T-cell (primary cell): ENCODE measurements at places on chromosomes 12 and 14. TPM values are rescaled to one million over a fixed set of nuclear protein-coding genes. Genes with fewer than 3 reads are reported as not detected.

GRCh38 chr14:79043194-79043889 is 873.2 kb downstream of the NRXN3 start:
- DNase-seq: no peak

GRCh38 chr12:116099652-116100432 is 177.7 kb downstream of the MED13L start:
- no peak for DNase-seq

Gene MORN3
- 13.3 TPM for total RNA-seq

GRCh38 chr14:99064262-99064954 is 207.6 kb downstream of the BCL11B start:
- DNase-seq: no peak

DNA sequence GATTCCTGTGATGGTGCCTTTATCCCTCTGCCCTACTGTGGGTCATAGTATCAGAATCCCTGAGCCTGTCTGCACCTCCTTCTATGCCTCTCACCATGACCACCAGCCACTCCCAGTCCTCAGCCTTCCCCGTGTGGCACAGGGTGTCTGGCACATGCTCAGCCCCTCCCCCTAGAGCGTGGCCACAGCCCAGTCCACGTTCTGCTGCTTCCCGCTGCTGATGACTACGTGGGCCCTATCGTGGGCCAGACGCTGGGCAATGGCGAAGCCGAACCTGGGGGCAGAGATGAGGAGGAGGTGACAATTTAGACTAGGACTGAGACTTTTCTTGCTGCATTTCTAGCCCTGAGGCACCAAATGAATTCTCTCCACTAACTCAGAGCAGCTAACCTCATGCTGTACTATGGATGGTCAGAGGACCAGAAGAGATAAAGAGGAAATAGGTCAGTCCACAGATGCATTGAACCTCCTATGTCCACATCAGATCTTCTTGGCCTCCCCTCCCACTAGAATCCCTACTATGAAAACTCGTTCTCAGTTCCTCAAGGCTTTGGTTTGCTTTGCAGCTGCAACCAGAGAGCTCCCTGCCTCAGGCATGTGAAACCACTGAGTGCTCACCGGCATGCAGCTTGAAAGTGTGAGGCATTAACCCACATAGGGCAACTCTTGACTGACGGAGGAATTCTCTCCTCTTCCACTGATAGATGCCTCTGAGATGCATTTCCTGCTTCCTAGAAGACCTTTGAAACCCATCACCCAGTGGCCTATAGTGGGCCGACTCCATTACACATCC is 126.3 kb upstream of the DHRS4 start:
- DNase-seq: no peak

GRCh38 chr14:81716953-81717352 is 183.3 kb upstream of the SEL1L start:
- no peak for DNase-seq

Gene SINHCAF
- total RNA-seq: 70.3 TPM

DNA sequence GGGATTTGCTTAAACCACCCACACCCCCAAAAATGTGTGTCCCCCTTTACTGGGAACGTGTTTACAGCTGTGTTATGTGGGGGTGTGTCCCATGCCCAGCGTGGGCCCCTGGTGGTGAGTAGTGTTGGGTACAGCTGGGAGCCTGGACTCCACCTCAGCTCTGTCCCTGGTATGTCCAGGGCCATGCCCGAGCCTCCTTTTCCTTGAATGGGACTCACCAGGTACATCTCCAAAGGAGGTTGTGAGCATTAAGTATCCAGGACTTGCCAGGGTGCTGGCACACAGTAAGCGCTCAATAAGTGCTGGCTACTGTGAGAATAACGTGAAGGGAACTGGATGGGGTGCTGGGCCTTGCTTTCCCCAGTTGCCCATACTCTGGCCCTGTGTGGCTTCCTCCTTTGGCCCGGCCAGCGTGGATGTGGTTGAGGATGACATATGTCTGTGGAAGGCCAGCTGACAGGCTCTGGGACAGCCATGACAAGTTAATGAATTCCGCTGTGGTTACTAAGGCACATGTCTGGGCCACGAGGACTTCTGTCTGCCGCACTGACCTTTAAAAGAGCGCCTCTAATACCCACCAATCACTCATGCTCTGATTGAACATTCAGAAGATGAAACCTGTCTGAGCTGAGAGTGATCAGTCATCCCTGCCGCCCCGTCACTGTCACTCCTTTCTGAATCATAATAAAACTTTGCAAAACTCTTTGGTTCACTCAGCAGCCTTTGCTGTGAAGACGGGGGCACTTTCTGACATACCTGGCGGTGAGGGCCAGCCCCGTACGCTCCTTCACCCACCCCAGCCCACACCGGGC is 74.7 kb downstream of the DIO3 start:
- no peak for DNase-seq

Gene MTHFD1
- 47.3 TPM for total RNA-seq

DNA sequence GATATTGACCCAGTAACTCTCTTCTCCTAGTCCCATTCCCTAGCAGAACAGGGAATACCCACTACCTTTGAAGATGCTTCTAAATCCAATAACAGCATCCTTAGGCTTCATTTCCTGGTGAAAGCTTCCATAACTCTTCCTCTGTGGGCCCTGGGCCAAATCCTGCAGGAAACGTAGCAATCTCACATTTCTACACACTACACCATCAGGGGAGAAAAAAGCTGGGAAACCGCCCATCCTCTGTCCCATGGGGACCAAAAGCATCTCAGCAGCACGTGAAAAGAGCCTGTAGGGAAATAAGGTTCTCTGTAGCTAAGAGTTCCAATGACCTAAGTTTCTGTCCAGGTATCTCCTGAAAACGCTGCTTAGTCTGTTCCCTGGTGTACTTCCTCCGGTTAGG is 340.2 kb downstream of the DPF3 start:
- no peak for DNase-seq

- DNase-seq: no peak
These were observed 114.3 kb downstream of the NPAS3 start for GRCh38 chr14:33052943-33053342.

DNA sequence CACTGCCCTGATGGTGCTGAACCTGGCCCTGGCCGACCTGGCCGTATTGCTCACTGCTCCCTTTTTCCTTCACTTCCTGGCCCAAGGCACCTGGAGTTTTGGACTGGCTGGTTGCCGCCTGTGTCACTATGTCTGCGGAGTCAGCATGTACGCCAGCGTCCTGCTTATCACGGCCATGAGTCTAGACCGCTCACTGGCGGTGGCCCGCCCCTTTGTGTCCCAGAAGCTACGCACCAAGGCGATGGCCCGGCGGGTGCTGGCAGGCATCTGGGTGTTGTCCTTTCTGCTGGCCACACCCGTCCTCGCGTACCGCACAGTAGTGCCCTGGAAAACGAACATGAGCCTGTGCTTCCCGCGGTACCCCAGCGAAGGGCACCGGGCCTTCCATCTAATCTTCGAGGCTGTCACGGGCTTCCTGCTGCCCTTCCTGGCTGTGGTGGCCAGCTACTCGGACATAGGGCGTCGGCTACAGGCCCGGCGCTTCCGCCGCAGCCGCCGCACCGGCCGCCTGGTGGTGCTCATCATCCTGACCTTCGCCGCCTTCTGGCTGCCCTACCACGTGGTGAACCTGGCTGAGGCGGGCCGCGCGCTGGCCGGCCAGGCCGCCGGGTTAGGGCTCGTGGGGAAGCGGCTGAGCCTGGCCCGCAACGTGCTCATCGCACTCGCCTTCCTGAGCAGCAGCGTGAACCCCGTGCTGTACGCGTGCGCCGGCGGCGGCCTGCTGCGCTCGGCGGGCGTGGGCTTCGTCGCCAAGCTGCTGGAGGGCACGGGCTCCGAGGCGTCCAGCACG is 4.7 kb downstream of the LTB4R start:
- DNase-seq: no peak

DNA sequence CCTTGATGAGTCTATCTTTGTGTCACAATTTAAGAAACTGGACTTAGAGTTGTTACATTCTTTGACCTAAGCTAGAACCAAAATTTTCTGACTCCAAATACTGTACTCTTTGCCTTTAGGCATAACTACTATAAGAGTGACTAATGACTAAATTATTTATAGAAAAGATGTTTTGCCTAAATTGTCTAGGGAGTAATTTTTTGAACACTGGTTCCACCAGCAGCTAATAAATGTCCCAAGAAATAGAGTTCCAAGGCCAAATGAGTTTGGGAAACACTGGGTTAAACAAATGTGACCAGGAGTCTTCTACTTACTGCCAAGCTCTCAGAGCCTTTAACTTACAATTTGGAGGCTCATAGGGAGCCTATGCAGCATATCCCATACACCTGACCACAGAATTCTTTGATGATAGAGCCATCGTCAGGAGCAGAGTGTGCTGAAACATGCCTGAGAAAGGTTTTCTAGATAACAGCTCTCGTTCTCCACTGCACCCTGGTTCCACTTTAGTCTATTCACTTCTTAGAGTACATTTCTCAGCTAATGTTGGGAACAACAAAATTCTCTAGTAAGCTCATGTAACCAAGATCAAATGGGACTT is 215.9 kb upstream of the HMGA2 start:
- DNase-seq: no peak

Gene PZP
- not detected for total RNA-seq

Gene PRB2
- total RNA-seq: not detected

GRCh38 chr12:12428961-12429657 is 72.2 kb downstream of the BORCS5 start:
- no peak for DNase-seq

DNA sequence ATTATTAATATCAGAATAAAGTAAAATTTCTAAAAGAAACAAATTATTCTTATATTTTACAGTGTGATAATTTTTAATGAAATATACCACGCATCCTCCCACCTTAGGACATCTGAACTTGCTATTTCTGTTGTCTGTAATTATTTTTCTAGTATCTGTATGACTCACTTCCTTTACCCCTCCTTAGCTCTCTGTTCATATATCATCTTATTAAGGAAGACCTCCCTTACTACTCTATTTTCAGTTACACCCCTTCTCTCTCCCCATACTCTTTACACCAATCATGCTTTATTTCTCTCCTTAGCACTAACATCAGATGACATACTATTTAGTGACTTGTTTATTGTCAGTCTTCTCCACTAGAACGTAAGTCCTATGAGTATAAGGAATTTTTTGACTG is 34.2 kb upstream of the C12orf50 start:
- no peak for DNase-seq

DNA sequence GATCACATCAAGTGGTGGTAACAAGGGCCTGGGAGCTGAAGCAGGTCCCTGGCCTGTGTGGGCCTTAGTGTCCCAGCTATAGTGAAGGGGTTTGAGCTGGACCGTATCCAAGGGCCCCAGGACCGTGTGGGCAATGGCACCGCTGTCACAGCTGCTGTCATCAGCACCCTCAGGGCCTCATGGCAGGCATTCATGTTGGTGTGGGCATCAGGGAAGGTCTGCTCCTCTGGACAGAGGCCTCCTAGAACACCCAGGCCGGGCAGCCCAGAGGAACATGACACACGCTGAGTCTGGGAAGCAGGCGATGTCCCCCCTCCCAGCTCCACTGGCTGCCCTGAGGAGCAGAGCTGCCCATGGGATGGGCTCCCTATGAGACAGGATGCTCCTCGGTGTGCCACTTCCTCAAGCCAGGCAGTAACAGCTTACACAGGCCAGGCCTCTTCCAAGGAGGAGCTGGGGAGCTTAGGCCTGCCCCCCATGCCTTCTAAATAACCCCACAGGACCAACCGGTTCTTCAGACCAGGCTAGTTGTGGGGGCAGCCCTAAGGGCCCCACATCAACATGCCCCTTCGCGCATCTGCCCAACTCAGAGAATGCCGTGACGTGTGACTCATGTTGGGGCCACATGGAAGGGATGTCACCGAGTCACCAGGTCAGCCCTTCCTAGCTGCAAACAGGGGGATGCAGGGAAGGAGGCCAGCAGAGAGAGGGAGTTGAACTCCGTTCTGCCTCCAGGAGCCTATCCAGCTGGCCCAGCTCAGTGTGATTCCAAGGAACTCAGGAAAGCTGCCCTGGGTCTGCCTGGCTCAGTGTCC is 80.4 kb downstream of the PITPNM2 start:
- DNase-seq: no peak

DNA sequence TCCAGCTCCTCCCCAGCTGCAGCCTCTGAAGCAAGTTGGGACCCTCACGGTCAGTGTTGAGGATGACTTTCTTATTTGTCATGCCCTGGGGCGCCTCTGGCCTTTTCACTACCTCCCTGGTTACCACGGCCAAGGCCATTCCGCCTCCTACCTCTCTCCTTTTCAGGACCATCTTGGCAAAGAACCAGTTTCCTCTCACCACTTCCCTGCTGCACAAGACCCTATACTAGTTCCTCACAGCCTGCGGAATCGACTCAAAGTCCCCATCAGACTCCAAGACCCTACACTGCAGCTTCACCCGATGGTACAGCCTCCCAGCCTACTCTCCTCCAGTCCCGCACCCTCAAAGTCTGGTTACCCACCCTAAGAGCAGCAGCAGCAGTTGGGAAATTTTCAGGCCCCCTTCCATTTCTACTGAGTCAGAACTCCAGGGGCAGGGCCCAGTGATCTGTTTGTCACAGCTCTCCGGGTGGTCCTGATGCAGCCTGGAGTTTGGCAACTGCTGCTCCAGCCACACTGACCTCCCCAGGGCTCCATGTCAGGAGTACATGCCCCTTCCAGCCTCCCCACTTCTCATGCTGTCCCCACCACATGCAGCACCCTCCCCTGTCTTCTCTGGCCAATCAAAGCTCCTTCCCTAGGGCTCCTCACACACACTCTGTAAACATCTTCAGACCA is 5.4 kb downstream of the VWF start:
- no peak for DNase-seq

DNA sequence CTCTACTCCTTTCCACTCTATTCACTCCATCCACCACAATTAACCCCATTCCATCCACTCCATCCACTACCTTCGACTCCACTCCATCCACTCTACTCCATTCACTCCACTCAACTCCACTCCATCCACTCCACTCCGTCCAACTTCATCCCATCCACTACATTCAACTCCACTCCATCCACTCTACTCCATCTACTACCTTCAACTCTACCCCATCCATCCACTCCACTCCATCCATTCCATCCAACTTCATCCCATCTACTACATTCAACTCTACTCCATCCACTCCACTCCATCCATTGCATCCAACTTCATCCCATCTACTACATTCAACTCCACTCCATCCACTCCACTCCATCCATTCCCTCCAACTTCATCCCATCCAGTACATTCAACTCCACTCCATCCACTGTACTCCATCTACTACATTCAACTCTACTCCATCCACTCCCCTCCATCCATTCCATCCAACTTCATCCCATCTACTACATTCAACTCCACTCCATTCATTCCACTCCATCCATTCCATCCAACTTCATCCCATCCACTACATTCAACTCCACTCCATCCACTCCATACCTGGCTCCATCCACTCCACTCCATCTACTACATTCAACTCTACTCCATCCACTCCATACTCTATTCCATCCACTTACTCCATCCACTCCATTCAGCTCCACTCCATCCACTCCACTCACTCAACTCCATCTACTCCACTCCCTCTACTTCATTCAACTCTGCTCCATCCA is 16.4 kb downstream of the HNF1A start:
- no peak for DNase-seq
